Stimulated activated CD4-positive, alpha-beta T cell treated with anti-CD3 and anti-CD28 coated beads, Interleukin-4, amount 100 ng/mL, for 24 hours (primary cell): ENCODE measurements at places on chromosomes 5 and 9.

GRCh38 chr9:95197692-95198271 lies 119.7 kb downstream of the FANCC start:
- no peak for DNase-seq

GRCh38 chr5:143403334-143403592 lies 223 bp downstream of the NR3C1 start:
- DNase-seq, result no peak

GRCh38 chr9:135971111-135971766 lies 10.1 kb upstream of the UBAC1 start:
- DNase-seq, result no peak

GRCh38 chr5:36214436-36214835 lies 27.3 kb downstream of the NADK2 start:
- no peak for DNase-seq
